ENCODE measurements at places on chromosomes 7 and 10. TPM values are rescaled to one million over a fixed set of nuclear protein-coding genes. Genes with fewer than 3 reads are reported as not detected.

ASB10 gene
- not detected for total RNA-seq

- H3K27me3 ChIP-seq, result peaks cover 21% of the 10 kb centered on the region
- H3K4me3 ChIP-seq, result no peak overlapping the region
- H3K36me3 ChIP-seq, result no peaks in the 10 kb centered on the region
Measured at GRCh38 chr10:29970012-29970396, 89.4 kb downstream of the JCAD start.

- no peaks in the 10 kb centered on the region for H3K4me1 ChIP-seq
- no peak overlapping the region for H3K27ac ChIP-seq
- peaks cover under 1% of the 10 kb centered on the region for H3K27me3 ChIP-seq
- H3K4me3 ChIP-seq, result no peak overlapping the region
- no peak for DNase-seq
- H3K36me3 ChIP-seq, result no peaks in the 10 kb centered on the region
Measured at GRCh38 chr7:50368366-50368765, 63.9 kb downstream of the IKZF1 start.

- no peak overlapping the region for H3K4me3 ChIP-seq
- H3K27me3 ChIP-seq, result peaks cover 10% of the 10 kb centered on the region
Measured at GRCh38 chr10:43355749-43356371, 15.6 kb upstream of the FXYD4 start.

DNA sequence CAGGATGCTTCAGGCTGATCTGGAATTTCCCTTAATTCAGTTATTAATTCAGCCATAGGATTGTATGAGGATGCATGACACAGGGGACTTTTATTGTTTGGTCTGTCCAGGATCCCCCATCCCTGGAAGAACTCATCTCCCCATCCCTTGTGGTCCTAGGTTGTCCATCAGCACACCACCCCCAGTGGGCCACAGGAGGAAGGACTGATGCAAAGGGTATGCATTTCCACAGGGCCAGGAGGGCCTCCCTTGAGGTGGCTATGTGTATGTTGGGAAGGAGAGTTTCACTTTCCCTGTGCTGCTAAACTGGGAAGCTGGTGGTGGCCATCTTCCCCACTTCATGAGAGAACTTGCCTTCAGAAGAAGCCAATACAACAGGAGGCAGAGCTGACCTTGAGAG is 44.6 kb upstream of the GRB10 start:
- H3K36me3 ChIP-seq, result no peaks in the 10 kb centered on the region
- H3K27ac ChIP-seq, result peak overlapping the region; percentile 64
- peaks cover 13% of the 10 kb centered on the region for H3K27me3 ChIP-seq
- peaks cover 60% of the 10 kb centered on the region for H3K4me1 ChIP-seq
- DNase-seq, result no peak

Data from HFFc6 (cell line).